H7 (cell line): ENCODE measurements at places on chromosomes 7 and 10. TPM values are rescaled to one million over a fixed set of nuclear protein-coding genes. Genes with fewer than 3 reads are reported as not detected.

DNA sequence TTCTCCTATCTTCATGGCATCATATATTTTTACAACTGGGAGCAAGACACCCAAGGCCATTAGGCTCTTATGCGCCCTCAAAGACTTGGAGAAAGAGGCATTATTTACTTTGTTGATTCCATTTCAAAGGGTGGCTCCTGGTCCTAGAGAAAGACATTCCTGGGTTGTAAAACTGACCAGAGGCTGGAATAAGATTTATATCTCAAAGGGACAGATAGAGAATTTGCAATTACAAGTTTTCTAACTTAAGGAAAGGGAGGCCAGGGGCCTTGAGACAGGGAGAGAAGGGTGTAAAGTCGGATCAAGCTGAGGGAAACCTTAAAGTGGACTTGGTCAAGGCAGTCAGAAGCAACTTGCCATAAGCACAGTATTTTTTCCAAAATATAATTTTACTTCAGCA, 1086.0 kb downstream of the SORCS3 start:
- DNase-seq = no peak

GRCh38 chr10:110739811-110740271, 95.7 kb downstream of the RBM20 start:
- no peak for DNase-seq

GRCh38 chr10:74234569-74234968, 83.5 kb downstream of the ADK start:
- DNase-seq = no peak

DNA sequence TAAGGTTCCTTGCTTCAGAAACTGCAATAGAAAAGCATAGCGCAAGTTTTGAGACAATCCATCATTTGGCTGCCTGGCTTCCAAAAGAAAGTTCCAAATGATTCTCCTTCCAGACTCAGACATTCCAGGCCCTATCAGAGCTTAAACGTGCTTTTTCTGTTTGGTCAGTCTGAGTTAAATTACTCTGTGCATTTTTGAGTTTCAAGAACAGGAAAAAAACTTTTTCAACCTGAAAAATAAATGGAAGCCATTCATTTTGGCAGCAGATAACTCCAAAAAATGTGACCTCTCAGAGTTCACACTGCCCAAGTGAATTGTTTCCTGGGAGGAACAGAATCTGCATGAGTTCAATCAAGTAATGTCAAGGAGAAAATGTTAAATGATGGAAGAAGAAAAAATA, 354.2 kb downstream of the CXCL12 start:
- no peak for DNase-seq

GRCh38 chr10:72006026-72006425, 41.8 kb downstream of the CHST3 start:
- no peak for DNase-seq

- no peak for DNase-seq
Measured at GRCh38 chr10:111199587-111199986, 122.8 kb downstream of the ADRA2A start.

GRCh38 chr10:91700788-91701444, 68.0 kb upstream of the PPP1R3C start:
- DNase-seq = no peak

The GHRHR gene
- total RNA-seq = 1.9 and 2.7 TPM in 2 replicates

The MMD2 gene
- not detected in 2 replicates for total RNA-seq

The PKD2L1 gene
- total RNA-seq = not detected in 2 replicates
